Activated T-cell treated with anti-CD3 and anti-CD28 coated beads, Interleukin-2, amount 50 U/mL, for 4 hours (primary cell): ENCODE measurements at places on chromosomes 4 and X.

GRCh38 chr4:151887816-151888180 lies 127.0 kb upstream of the GATB start:
- DNase-seq = no peak

DNA sequence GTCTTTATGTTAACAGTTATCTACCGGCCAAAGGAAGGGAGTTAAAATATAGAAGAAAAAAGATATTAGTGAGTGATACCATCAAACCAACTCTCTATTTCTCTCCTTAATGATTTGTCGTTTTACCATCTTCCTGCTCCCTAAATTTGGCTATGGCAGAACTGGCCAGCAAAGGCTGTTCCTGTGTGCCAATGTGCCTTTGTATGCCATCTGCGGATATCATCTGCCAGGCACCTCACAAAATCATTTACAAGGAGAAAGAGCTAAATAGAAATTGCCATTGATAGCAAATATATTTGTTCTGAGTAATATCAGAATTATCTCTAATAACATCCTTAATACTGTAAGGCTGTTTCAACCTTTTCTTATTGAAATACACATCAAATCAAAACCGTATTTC lies 22.4 kb downstream of the GPM6A start:
- no peak for DNase-seq

GRCh38 chr4:112889619-112890527 lies 159.6 kb upstream of the ANK2 start:
- no peak for DNase-seq

DNA sequence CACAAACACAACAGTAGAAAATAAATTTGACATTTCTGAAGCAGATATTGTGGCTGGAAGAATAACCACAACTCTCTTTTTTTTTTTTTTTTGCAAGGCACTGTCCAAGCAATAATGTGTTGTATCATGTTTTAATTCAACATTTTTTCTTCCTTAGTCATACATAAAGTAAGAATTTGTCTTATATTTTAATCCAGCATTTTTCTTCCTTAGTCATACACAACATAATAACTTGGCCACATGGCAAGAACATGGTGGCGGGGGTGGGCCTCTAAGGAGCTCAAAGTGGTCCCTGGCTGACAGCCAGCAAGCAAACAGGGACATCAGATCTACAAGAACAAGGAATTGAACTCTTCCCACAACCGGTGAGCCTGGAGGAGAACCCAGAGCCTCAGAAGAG lies 20.2 kb downstream of the FBXW7 start:
- no peak for DNase-seq

- DNase-seq = peak; percentile 57
Observed at GRCh38 chr4:102625232-102625930, 124.2 kb downstream of the NFKB1 start.

- DNase-seq = no peak
Observed at GRCh38 chr4:6217716-6218381, 17.5 kb upstream of the JAKMIP1 start.

DNA sequence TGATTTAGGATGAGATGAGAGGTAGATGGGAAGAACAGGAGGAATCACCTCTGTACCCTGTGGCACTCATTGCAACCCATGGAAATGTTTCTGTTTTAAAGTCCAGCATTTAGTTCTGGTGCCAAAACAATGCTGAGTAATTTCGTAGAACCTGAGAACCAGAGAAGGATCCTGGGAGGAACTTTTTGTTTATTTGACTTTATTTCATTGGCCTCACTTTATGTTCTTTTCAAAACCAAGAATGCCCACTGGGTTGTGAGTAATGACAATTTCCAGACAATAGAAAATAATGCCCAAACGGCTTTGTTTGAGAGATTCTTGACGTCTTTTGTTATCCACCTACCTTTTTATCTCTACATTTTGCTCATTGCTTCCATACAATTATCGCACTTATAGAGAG lies 111.3 kb downstream of the SHROOM3 start:
- DNase-seq = no peak

- DNase-seq = no peak
Observed at GRCh38 chr4:6188687-6189305, 11.6 kb downstream of the JAKMIP1 start.

- no peak for DNase-seq
Observed at GRCh38 chr4:170803492-170803891, 713.7 kb upstream of the AADAT start.

- peak; percentile 22 for DNase-seq
Observed at GRCh38 chrX:153726286-153727122, 1.8 kb downstream of the ABCD1 start.

DNA sequence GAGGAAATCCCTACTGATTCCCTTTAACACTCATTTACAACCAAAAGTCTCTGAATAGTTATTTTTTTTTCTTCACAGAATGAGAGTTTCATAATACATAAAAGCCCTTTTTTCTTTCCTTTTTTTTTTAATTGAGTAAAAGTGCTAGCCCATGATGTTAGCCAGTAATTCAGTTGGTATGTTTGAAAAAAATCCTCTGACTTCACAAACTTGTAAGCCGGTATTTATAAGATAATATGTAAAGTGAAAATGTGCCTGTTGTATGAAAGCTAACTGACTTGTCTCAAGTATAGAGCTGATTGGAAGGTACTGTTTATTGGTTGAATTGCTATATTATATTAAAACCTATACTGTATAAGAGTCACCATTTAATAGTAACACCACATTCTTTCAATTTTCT lies 70.2 kb upstream of the NEIL3 start:
- no peak for DNase-seq
